Activated T-cell treated with anti-CD3 and anti-CD28 coated beads for 24 hours (primary cell): ENCODE measurements at places on chromosomes 16 and 17.

DNA sequence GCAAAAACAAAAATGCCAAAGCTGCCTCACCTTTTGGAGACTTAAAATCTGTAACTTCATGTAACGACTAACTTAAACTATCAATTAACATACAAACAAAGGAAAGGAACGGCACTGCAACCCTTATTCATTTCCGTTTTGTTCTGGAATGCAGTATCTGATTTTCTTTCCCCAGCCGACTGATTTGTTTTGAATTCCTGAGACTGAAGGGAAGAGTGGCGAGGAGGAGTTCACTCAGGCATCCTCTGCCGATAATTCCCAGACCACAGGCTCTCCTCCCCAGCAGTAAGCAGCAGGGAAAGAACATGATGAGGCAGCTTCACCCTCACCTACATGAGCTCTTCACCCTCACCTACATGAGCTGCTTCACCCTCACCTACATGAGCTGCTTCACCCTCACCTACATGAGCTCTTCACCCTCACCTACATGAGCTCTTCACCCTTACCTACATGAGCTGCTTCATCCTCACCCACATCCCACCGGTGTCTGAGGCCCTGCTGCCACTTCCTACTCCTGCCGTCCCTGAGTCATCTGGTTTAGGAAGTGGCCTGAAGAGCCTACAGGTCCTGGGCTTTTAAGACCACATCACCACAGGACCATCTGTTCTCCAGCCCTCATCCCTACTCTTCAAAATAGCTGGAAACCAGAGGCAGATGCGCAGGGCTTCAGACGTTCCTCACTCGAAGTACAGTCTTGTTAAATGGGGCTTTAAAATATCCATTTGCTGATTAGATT, 168.0 kb upstream of the RPH3AL start:
- DNase-seq, result no peak

GRCh38 chr17:10357768-10358167, 15.0 kb downstream of the MYH13 start:
- no peak for DNase-seq

DNA sequence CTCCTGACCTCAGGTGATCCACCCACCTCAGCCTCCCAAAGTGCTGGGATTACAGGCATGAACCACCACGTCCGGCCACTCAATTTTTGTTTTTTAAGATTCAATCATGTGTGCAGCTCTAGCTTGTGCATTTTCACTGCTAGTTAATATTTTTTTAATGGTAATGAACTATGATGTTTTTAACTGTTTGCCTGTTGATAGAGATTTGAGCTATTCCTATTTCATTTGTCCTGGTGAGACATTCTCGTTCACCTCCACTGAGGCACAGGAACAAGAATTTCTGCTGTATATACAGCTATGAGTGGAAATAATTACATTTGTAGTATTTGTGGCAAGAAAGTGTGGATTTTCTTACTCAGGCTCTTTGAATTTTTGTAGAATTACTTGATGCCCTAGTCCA, 137.7 kb upstream of the MYOCD start:
- DNase-seq, result no peak

GRCh38 chr17:67004181-67004580, 39.7 kb downstream of the CACNG4 start:
- DNase-seq, result no peak

DNA sequence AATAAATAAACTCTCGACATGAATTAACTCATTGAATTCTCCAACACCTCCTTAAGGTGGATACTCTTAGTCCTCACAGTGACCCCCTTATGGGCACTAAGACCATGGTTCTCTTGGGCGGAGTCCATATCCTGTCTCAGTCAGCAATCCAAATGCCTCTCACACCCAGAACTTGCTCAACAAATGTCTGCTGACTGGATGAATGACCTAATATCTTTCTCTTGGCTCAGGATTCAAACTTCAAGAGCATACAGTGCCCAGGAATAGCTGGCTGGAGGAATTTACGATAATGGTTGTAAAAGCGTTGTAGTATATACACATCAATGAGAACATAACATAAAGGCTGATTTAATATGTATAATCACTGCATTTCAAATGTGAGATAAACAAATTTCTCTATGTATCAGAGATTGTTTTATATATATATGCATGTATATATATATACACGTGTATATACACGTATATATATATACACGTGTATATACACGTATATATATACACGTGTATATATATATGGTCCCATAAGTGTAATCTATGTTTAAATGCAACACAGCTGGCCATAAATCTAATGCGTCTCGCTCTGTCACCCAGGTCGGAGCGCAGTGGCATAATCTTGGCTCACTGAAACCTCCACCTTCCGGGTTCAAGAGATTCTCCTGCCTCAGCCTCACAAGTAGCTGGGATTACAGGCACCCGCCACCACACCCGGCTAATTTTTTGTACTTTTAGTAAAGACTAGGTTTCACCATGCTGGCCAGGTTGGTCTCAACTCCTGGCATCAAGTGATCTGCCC, 6.5 kb upstream of the UBB start:
- no peak for DNase-seq

DNA sequence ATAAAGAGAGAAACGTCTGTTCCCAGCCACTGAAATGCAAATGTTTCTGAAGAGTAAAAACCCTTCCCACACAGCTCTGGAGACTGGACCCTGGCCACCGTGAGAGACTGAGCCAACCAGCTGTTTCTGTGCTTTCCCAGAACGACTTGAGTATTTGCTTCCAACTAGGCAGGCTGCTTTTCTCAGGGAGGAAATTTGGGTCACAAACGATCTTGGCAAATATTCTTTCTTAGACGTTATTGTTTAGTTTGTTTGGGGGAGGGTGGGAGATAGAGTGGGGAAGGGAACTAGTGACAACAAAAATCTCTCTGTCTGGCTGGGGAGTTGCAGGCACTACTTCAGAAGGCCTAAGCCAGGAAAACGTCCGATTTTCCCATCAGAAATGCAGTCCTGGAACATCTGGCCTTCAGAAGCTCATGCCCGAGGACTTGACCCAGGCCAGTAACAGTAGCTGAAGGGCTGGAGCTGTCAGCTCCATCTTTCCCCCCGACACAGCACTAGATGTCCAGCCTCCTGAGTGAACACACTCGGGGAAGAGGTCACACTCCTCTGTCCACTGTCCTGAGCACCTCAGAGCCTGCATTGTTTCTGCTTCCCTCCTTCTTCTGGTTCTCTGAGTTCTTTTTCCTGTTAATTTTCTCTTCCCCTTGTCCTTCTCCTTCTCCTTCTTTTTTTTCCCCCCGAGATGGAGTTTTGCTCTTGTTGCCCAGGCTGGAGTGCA, 4.0 kb downstream of the CCDC92B start:
- DNase-seq, result no peak

GRCh38 chr16:55116165-55116920, 185.7 kb downstream of the IRX5 start:
- DNase-seq, result no peak

GRCh38 chr17:39108461-39109375, 42.7 kb downstream of the PLXDC1 start:
- no peak for DNase-seq

- no peak for DNase-seq
Observed at GRCh38 chr16:79062821-79063220, 537.7 kb downstream of the MAF start.

GRCh38 chr17:27802962-27803680, 2.8 kb upstream of the NOS2 start:
- no peak for DNase-seq

- DNase-seq, result no peak
Observed at GRCh38 chr16:566475-567372, at the start of gene NHLRC4. NHLRC4 (plus strand) TSS chr16:567005; CDS start chr16:568048, 1,043 bp downstream.

DNA sequence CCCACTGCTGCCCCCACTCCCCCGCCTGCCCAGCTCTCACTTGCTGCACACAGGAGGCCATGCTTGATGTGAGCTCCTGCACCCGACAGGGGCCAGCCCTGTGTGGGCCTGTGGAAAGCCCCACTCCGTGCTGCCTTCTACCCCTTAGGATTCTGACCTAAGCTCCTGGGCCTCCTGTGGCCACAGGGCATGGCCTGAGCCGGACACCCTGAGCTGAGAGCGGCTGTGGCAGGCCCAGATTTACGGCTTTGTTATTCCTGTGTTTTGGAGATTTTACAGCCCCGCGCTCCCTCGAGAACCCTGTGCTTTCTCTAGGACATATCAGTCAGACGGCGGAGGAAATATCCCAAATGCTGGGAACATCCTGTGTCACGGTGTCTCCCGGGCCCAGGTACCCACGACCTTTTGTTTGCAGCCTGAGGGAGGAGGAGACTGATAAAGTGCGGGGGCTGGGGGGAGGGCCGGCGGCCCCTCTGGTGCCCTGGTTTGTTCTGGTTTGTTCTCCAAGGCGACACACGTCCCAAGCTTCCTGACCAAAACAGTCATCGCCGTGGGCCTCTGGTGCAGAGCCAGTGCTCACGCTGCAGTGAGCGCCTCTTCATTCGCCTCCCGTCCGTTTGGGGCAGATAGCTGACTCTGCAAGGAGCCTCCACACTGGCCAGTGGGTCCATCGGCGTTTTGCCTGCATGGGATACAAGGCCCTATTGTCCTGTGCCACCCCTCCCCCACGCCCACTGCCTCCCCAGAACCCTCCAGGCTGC, 363.4 kb downstream of the C16orf95 start:
- DNase-seq, result no peak

- DNase-seq, result peak; percentile 31
Observed at GRCh38 chr17:46818316-46818928, at the start of gene WNT3. WNT3 (minus strand) TSS chr17:46818692; CDS start chr17:46818597, 95 bp downstream.

GRCh38 chr17:21564262-21564661, 128.1 kb upstream of the KCNJ18 start:
- DNase-seq, result no peak

- DNase-seq, result no peak
Observed at GRCh38 chr17:83177611-83178532, 98.5 kb downstream of the METRNL start.

DNA sequence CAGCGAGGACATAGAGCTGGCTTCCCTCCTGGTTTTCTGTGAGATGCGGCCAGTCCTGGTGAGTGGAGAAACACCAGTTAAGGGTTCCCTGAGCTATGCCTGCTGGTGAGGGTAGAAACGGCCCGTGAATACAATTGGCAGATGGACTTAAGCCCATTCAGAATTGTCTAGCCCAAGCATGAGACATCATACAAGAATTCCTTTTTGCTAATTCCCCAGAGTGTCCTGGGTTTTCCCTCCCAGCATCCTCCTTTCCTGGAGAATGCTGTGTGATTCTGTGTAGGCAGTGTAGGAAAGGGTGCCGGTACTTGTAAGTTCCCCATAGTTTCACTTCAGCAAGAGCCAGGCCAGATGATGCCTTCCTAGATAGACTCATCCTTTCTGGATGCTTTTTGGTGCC, 65.1 kb downstream of the SDR42E1 start:
- no peak for DNase-seq

DNA sequence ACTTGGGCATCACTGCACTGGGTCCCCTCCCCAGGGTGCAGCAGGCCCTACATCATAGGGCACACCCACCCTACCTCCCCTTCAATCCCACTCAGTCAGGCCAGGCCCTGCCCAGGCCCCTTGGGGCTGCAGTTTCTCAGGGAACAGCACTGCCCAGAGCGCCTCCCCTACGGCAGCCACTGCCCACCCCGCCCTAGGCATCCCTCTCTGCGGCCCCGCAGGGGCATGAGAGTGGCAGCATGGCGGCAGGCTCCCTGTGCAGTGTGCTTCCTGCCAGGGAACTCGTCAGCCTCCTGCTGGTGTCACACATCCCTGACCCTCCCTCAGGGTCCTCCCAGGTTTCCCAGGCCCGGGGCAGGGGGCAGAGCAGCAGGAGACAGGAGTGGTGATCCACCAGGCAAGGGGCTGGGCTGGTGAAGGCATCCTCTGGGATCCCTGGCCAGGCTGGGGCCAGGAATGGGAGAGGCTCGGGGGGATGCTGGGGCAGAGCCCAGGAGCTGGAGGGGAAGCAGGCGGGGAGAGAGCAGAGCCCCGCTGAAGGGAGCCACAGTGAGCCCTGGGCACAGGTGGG, 16.2 kb upstream of the BAHCC1 start:
- no peak for DNase-seq

- DNase-seq, result no peak
Observed at GRCh38 chr17:8474826-8475225, 39.1 kb downstream of the NDEL1 start.

DNA sequence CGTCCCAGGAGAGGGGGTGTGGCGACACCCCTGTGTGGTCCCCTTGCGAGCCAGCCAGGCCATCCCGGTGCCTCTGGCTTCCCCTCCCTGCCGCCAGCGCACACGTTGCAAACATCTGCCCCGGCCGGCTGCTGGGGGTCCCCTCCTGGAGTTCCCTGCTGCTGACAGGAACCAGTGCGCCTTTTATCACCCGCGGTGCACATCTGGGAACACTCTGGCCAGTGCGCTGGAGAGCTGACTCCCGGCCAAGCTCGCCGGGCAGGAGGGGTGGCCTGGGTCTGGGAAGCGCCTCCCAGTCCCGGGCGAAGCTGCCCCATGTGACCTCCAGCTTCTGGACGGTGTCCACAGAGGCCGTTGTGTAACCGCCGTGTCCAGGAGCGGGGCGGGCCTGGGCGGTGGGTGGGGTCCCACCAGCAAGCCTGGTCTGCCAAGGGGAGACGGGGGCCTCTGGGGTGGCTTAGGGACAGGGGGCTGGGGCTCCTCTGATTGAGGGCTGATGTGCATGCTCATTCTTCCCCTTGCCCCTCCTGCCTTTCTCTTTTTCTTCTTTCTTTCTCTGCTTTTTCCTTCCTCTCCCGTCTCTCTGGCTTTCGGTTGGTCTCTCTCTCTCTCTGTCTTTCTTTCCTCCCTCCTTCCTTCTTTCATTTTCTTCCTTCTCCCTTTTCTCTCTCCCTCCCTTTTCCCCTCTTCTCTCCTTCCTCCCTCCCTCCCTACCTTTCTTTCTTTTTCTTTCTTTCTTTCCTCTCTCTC, 25.2 kb upstream of the CIBAR2 start:
- no peak for DNase-seq

DNA sequence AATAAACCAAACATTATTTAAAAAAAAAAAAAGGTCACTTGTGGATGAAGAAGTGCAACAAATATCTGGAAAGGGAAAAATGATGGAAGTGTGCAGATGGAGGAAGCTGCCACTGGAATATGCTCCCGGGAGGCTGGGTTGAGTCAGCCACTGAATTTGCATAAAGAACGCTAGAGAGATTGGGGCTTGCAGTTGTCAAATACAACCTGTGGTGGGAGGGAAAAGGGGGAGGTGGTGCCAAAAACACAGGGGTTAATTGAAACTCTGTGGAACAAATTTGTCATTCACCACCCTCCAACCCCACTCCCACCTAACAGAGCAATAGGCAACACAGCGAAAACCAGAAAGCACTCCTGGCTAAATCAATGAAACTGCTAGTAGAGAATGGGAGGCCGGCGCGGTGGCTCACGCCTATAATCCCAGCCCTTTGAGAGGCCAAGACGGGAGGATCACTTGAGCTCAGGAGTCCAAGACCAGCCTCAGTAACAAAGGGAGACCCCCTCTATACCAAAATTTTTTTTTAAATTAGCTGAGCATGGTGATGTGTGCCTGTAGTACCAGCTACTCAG, 37.6 kb upstream of the RPL38 start:
- DNase-seq, result no peak

- no peak for DNase-seq
Observed at GRCh38 chr17:81842725-81843504, 8.1 kb upstream of the PPP1R27 start.
